Activated CD8-positive, alpha-beta memory T cell treated with anti-CD3 and anti-CD28 coated beads, Interleukin-2, amount 10 ng/mL, durations not matched to agents 7 days and 5 days (primary cell): ENCODE measurements at places on chromosomes 1 and 21. TPM values are rescaled to one million over a fixed set of nuclear protein-coding genes. Genes with fewer than 3 reads are reported as not detected.

The OR10T2 gene
- total RNA-seq = not detected

The SLFNL1 gene
- 0.35 TPM for total RNA-seq

The TRNP1 gene
- 0.19 TPM for total RNA-seq

The CHRM3 gene
- not detected for total RNA-seq

The AJAP1 gene
- total RNA-seq = not detected

The HCRTR1 gene
- not detected for total RNA-seq

The SV2A gene
- total RNA-seq = 15.8 TPM

The SPRR2A gene
- total RNA-seq = not detected

The PGLYRP3 gene
- not detected for total RNA-seq

The OR2L8 gene
- total RNA-seq = not detected

The KIF26B gene
- total RNA-seq = not detected

The GBP5 gene
- 362 TPM for total RNA-seq

DNA sequence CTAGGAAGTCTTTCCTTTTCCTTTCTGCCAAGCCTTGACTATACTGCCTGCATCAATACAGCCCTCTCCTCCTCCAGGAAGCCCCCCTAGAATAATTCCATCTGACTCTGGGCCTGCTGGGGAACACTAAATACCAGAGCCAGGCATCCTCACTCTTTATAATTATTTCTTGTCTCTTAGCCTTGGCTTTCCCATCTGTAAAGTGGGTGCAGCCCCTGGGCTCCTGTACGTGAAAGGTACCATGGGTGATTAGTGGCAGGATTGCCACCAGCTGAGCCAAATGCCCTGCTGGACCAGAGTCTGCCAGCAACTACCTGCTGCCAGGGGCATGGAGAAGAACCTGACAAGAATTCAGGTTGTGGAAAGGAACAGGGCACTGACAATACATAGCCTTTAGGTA is 58.7 kb downstream of the LGR6 start:
- DNase-seq = no peak

DNA sequence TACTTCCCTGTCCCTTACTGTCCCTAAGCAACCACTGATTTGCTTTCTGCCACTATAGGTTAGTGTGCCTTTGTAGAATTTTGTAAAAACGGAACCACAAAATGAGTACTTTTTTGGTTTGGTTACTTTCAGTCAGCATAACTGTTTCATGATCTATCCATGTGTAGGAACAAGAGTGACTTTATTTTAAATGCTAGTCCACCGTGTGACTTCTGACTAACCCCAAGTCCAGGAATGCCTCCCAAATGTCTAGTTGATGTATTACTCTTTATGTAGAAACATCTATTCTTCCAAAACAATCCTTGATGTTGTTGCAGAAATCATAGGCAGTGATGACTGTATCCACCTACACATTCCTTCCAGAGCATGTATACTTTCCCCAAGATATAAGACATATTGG is 21.3 kb downstream of the ATPAF1 start:
- no peak for DNase-seq

- no peak for DNase-seq
Observed at GRCh38 chr1:66490816-66491215, 43.1 kb upstream of the SGIP1 start.

- no peak for DNase-seq
Observed at GRCh38 chr1:82152356-82153271, 351.9 kb downstream of the ADGRL2 start.

DNA sequence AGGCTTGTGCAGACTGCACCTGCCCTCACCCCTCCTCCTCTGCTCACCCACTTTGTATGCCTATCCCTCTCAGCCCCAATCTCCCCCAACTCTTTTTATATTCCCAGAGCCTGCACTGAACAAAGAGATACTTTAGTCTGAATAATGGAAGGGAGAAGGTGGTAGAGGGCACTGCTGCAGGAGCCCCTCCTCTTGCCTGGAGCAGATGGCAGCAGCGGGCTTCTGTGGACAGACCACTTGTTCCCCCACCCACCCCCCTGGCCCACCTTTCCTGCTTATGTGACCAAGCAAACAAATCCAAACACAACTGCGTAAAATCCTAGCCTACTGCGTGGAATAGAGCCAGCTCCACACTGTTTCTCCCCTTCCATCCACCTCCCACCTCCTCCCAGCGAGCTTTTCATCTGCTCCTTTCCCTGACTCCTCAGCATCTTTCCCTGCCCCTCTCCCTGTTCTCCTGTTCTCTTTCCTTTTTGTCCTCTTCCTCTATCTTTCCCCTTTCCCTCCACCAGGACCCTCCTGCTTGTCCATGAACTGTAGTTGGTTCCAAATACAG is 27.5 kb downstream of the RGS8 start:
- DNase-seq = no peak

GRCh38 chr21:45957981-45958600 is 23.5 kb upstream of the COL6A1 start:
- DNase-seq = no peak

DNA sequence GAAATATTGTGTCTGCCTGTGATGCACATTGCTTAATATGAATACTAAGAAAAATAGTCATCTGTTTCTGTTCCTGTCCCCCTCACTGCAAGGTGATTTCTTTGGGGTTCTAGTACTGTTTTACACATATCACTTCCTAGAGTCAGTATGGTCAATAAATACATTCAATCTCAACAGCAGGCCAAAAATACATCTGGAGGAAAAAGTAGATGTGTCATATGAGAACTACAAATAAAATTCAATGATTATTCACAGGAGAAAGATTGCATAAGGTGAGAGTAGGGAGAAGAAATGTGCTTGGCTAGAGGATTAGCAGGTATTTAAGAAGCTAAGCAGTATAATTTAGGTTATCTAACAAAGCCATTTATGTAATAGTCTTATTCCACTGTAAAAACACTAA is 45.3 kb upstream of the SAMSN1 start:
- DNase-seq = no peak

DNA sequence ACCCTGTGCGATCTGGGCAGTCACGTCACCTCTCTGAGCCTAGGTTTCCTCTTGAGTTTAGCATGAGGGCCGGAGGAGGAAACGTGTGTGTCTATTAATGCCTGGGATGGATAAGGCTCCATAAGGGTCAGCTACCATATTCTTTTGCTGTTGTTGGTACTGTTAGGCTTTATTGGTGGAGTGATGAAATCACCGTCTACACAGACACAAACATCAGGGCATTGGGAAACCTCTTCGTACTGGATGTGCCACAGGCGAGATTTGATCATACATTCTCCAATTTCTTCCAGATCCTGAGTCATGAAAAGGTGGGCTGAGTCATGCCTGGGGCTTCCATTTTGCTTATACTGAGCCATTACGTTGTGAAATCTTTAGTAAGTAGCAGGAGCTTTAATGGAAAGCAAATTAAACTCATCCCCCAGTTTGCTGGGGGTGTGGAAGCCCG is 24.9 kb upstream of the GRHL3 start:
- DNase-seq = peak; percentile 22

DNA sequence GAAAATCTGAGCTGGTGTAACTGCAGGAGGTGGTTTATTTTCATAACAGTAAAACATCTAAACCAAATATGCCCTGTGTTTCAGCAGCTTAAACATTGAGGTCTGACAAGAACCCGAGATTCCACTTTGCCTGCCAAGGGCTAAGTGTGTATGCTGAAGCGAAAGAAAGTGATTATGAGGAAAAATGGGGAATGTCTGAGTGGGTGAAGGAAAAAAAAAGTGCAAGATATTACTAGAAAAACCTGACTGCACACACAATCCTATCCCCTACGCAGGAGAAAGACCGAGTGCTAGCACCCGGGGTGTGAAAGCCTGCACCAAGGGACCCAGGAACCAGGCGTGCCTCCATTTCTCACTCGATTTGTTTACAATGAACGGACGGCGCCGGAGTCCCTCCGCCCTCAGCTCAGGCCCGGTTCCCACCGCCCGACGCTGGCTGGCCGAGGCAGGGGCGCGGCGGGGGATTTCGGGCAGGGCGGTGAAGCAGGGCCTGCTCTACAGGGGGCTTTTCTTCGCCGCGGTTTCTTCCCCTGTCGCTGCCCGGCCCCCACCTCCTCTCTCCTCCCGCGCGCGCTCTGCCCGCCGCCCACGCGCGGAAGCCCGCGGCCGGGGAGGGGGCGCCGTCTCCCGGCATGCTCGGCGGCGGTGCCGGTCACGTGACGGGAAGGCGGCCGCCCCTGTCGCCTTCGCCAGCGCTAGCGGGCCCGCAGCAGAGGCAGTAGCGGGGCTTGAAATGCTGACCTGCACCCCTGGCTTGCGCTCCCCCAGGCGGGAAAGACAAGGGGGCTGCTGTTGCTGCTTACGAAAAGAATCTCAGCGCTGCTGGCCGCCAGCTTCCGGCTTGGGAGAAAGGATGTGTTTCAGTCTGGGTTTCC is 35.9 kb downstream of the ITPKB start:
- DNase-seq = peak; percentile 79

GRCh38 chr1:116983678-116984077 is 17.9 kb upstream of the CD101 start:
- no peak for DNase-seq

GRCh38 chr1:8097077-8097799 is 71.1 kb upstream of the ERRFI1 start:
- DNase-seq = peak; percentile 55

DNA sequence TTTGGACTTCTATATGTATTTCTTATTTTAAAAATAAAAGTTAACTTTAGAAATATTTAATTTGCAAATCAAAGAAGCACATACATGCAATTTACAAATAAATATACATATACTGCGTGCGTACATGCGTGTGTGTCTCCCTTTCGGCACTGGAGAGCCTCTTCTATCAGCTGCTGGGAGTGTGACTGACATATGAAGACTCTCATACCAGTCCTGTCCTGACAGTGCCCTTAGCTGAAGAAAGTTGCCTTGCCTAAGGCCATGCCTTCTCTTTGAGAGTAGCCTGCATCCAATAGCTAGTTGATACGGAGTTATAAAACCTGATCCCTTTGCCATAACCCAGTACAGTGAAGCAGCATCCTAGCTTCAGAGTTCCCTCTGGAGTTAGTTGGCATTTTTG is 282.4 kb upstream of the NEGR1 start:
- no peak for DNase-seq

- no peak for DNase-seq
Observed at GRCh38 chr1:161864577-161864976, 98.5 kb downstream of the ATF6 start.

GRCh38 chr1:236066054-236066453 is 1.2 kb upstream of the NID1 start:
- DNase-seq = no peak

DNA sequence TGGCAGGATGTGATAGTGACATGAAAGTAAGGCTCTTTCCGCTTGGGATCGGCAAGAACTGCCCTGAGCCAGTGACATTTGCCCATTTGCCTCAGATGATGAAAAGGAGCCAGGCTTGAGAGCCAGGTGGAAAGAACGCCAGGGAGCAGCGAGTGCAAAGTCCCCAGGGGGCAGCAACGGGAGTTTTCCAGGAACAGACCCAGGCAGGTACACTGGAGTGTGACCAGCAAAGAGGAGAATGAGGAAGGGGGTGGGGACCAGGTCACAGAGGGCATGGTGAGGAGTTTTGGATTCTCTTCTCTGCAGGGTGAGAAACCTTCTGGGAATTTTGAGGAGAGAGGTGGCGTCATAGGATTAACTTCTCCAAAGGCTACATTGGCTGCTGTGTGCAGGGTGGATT is 10.8 kb upstream of the ETS2 start:
- no peak for DNase-seq

- no peak for DNase-seq
Observed at GRCh38 chr1:66383611-66384010, 150.3 kb upstream of the SGIP1 start.

DNA sequence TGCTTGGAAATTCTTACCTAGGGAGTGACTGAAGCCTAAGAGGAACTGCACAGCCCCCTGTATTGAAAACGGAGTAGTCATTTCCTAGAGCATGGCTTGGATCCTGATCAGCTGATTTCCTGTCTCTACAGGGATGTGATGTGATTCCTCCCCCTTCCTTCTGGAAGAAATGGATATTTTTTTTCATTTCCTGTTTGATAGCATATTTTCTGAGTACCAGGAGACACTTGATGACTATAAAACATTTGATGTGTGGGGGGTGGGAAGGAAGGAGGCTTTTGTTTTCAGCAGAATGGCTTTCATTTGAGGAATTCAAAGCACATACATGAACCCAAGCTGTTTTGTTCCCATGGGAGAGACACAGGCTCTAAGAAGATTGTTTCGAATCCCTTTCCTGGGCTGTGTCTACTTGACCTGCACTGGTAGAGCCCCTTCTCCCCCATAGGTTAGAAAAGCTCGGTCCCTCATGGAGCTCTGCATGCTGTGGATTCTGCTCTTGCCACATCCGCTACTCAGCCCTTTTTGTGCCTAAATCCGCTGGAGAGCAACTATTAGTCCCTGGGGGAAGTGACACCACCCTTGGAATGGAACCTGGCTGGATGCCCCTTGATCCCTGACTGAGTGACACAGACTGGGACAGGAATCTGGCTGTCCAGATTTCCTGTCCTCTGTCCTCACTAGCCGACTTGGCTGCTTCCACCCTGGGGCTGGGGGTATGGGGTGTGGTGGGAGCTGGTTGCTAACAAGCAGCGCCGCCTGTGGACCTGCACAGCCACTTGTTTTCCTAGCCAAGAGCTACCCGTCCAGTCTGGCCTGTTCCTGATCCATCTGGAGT is 71.8 kb upstream of the MACF1 start:
- no peak for DNase-seq
